ENCODE measurements at places on chromosomes 7 and 10.

- DNase-seq: peak; percentile 79
These were observed 91.8 kb downstream of the CREM start for GRCh38 chr10:35218339-35218955.

DNA sequence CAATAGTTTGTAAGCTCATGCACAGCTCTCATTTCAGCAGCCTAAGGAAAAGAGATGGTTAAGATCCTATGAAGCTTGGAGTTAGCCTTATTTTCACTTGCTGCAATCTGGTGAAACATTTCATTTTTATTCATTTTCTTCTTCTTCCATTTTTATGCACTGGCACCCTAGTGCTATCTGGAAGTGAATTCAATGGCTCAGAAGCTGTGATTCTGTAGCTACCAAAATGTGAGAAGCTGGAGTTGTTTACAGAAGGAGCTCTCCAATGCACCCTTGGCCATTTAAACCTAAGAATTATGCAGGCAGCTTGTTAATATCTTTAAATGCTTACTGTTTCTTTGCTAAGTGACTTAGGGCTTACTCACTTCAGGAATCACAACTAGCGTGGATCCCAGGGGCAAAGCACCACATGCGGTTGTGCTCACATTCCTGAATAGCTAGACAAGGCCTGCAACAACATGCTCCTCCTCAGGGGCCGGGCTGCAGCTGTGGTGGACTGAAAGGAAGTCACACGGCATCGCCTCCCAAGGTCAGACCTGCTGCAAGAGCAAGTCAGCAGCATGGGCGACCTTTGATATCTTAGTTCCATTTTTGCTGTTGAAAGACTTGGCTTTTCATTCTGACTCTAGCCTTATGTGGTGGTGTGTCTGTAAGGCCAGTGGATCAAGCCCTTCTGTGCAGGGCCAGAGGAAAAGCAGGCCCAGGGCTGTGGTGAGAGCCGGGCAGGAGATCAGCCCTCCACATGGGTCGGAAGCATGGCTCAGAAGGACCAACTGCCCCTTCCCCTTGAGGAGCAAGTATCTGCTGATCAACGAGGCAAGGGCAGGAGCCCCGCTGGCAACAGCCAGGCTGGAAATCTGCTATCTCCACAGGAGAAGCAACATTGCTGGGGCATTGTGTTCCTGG, 91.9 kb upstream of the MBL2 start:
- no peak for DNase-seq

GRCh38 chr7:38147005-38147404, 31.0 kb upstream of the STARD3NL start:
- DNase-seq: no peak

DNA sequence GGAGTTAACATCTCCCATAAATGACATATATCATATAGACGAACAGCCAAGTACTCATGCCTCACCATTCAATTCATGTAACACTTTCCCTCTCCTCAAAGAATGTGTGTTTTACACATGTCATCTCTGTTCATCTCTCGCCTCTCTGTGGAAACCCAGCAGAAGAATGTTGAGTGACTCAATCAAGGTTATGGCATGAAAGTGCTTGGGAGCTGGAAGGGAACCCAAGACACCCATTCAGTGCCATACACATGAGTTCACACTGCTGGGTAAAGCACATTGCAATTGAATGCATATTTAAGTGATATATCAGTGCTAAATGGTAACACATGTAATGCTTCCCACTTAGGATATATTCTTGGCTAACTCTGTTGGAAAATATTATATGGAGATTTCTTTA, 322.9 kb downstream of the PTEN start:
- DNase-seq: no peak

DNA sequence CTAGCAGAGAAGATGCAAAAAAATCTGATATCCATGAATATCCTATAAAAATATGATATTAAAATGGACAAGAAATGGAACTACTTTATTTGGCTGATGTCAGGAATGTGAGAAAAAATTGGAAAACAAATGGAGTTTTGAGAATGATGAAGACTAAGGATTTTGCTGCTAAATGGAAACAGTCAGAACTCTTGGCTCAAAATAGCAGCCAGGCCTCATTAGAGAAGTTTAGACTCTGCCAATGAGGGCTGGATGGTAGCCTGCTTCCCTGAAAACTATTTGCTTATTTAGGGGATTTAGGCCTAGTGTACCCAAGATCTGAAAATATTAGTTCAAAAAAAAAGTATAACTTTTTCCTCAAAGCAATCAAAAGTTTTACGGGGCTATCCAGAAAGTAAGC, 458.5 kb downstream of the TFEC start:
- DNase-seq: no peak

GRCh38 chr7:22633954-22634474, 93.0 kb upstream of the IL6 start:
- no peak for DNase-seq

DNA sequence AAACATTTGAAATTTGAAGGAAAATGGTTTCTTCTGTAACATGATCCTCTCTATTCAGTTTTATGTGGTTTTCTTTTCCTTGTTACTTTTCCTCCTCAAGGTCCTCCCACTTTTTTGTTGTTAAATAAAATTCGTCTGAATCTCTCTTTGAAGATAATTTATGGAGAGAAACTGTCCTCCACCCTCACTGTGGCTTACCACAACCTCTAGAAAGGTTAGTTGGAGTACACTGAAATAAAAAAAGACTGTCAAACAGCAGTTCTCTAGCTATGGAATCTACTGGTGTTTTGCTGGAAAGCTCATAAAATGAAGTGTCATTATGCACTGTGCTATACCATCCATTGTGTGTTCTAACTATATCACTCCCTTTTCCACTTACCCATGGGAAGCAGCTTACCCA, 189.4 kb downstream of the HDAC9 start:
- no peak for DNase-seq

GRCh38 chr10:88890681-88891381, 10.8 kb downstream of the STAMBPL1 start:
- no peak for DNase-seq
